Fibroblast of villous mesenchyme (primary cell): ENCODE measurements at places on chromosomes 7 and 10.

- peak; percentile 29 for DNase-seq
Observed at GRCh38 chr10:69757553-69758309, 44.0 kb upstream of the COL13A1 start.

GRCh38 chr7:148699024-148699781 lies 500 bp downstream of the CUL1 start:
- DNase-seq, result peak; percentile 62

- no peak for DNase-seq
Observed at GRCh38 chr10:7498111-7498510, 87.3 kb upstream of the SFMBT2 start.

GRCh38 chr10:70886921-70887665 lies 1.3 kb downstream of the PCBD1 start:
- DNase-seq, result no peak

GRCh38 chr7:142785841-142786250 lies 15.1 kb downstream of the PRSS2 start:
- no peak for DNase-seq

DNA sequence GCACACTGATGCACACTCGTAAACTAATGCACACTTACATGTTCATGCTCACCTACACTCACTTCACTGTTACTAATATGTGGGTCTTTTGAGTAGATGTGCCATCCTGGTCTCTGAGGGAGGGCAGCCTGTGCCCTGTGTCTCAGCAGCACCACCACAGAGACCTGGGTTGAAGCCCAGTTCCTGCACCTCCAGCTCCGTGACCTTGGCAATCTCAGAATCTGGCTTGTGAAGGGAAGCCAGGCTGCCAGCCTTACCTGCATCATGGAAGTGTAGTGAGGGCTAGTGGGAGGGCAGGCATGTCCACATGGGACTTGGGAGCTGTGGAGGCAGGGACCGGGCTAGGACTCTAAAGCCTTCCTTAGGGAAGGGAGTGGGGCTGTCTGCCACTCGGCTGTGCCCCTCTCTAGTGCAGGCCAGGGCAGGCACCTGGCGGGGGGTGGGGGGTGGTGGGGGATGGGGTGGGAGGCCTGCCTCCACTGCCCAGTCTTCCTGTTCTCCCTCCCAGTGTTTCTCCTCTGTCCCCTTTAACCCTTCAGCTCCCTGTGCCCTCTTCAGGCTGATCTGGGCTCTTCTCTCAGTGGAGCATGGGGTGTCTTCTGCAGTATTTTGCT lies 8.1 kb downstream of the ADCY1 start:
- DNase-seq, result no peak

GRCh38 chr10:43605850-43606322 lies 352 bp upstream of the ZNF485 start:
- DNase-seq, result no peak

- DNase-seq, result peak; percentile 58
Observed at GRCh38 chr7:91089382-91089963, 174.8 kb upstream of the FZD1 start.

DNA sequence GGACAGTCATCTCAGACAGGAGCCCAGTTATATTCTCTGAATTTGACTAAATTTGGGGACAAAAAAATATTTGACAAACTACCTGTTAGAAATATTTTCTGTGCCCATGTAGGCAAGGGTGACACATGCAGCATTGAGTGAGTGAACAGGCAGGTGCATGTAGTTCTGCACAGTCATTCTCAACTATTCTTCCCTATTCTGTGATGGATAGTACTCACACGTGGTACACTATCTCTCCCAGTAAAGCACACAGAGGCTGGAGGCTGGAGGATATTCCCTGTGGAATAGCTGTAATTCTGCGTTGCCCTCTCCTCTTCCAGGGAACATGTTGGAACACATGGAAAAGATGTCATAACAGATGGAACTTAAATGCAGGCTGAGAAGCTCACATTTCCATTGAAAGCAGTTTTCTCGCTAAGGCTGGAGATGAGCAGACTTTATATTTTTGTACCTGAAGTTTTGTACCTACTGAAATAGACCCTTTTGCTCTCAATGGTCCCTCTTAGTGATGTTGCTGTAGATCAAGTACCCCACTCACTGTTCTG lies 75.0 kb downstream of the GPR141 start:
- DNase-seq, result no peak

DNA sequence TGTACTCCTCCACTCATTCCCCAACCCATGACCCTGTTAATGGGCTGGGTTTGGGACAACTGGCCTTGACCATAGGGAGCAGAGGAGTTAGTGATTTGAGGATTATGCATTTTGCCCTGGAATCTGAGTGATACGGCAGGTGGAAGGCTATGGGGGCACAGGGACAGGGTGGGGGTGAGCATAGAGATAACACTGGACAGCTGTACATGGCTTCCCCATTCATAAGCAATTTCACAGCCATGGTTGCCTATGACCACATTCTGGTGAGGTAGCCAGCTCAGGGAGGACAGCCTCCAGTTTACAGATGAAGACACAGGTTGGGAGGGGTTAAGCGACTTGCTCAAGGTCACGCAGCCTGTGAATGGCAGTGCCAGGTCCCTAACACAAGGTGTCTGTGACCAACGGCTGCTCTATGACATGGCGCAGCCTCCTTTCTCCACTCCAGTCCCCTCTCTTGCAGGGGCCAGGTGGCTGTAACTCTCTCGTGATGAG lies 319.5 kb downstream of the PLXNA4 start:
- DNase-seq, result no peak

- no peak for DNase-seq
Observed at GRCh38 chr7:101179117-101179516, 976 bp downstream of the NAT16 start.

- peak; percentile 63 for DNase-seq
Observed at GRCh38 chr10:97498841-97499560, at the start of gene UBTD1. TSS of gene UBTD1 (plus strand) at chr10:97498924. CDS start at chr10:97499204, 280 bp downstream.

GRCh38 chr7:44220046-44220357 lies 19.2 kb downstream of the YKT6 start:
- no peak for DNase-seq

GRCh38 chr7:112252141-112252540 lies 45.6 kb downstream of the ZNF277 start:
- no peak for DNase-seq

DNA sequence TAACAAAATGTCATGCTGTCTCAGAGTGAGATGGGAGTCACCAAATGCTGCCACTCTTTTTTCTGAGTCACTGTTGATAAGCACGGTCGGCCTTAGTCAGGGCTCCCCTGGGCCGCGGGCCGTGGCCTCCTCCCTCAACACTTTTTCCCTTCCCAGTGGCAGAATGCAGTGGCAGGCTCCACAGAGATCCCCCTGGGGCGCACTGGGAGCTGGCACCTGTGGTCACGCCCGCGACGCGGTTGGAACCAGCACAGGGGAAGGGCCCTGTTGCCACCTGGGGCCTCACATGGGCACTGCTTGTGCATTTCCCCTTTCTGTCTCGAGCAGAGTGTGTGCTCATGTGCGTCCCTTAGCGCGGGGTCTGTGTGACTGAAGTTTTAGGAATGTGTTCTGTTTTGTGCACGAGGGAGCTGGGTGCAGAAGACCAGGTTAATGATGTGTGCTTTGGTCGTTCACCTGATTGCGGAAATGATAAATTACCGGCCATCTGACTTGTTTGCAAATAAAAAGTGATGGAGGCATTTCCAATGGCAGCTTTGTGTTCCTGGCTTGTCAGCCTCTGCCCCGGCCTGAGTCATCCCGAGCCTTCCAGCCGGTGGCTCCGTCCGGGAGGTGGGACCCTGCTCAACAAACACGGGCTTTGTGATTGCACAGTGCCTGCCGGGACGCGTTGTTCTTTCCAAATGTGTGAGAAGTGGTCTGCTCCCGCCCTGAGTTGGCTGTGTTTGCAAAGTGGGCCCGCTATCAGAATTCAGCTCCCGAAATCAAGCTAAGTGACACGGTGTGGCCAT lies 100.7 kb downstream of the NKX6-2 start:
- no peak for DNase-seq

GRCh38 chr7:18049262-18049661 lies 21.6 kb upstream of the PRPS1L1 start:
- no peak for DNase-seq

DNA sequence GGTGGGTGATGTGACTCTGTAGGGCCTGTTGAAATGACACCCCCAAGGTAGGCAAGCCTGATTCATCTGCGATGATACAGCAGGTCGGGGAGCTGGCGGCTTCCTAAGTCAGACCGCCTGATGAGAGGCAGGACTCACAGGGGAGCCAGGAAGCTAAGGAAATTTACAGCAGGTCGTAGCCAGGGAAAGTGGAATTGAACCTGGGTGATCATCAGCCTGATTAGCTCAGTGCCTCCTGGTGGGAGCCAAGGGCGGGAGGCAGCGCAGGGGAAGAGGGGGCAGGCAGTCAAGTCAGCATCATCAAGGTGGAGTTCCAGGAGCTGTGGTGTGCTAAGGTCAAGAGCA lies 18.5 kb upstream of the TRIM56 start:
- peak; percentile 4 for DNase-seq

DNA sequence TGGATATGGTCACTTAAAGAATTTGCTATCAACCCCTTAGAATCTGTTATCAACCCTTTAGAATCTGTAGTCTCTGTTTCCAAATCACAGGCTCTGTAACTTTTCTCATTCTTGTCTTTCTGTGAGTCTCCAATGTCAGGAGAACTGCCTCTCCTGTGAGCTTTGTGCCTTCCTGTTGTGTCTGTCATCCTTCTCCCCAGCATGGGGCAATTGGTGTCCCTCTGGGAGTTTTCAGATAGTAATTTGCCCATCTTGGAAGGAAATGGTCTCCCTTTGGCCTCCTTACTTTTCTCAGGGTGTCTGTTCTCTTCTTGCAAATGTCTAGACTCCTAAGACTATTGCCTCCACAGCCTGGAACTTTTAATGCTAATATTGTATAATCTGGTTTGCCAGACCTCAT lies 521.9 kb downstream of the NRG3 start:
- no peak for DNase-seq

DNA sequence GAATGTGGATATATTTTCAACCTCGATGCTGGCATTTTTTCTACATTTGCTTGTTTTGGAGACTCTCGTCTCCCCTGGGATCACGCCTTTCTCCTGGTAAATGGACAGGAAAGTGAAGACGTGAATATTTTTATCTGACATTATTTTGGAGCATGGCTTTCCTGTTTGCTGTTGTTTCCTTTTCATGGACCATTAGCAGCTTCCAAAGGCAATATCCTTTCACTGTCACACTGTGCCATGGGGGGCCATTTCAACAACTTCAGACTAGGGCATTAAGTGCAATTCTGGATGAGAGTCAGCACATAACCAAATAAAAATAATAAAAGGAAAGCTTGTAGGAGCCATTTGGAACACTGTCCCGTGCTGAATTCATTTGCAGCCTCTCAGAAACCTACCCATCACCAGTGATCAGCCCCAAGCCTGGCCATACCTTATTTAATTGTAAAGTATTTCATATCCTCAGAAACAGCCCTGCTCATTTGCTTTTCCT lies 75.9 kb upstream of the NEUROD6 start:
- DNase-seq, result no peak

- no peak for DNase-seq
Observed at GRCh38 chr10:78721231-78721630, 347.5 kb upstream of the ZMIZ1 start.

- no peak for DNase-seq
Observed at GRCh38 chr10:21507150-21507549, 18.3 kb downstream of the SKIDA1 start.

- no peak for DNase-seq
Observed at GRCh38 chr10:88169037-88169319, 305.6 kb downstream of the PTEN start.

- DNase-seq, result no peak
Observed at GRCh38 chr7:138865843-138866242, 67.8 kb upstream of the ATP6V0A4 start.

GRCh38 chr10:93850031-93851015 lies 43.5 kb upstream of the SLC35G1 start:
- DNase-seq, result no peak

DNA sequence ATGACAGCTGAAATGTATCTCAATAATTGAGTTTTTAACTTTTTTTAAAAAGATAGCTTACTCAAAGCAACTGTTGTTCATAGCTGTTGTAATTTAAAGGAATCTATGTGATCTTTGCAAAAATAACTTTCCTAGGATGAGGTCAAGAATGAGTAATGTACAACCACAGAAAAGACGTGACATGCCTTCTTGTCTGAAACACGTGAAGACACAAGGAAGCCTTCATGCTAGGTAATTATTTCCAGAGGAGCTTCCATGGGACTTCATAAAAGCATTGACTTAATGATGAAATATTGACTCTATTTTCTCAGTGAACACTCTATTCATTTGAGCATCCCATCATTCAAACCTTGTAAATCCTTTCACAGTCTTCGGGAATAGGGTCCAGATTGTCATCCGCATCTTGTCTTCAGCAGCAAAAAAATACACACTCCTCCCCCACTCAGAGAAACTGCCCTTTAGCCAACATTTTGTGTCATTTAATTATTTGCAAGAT lies 528.0 kb downstream of the NRG3 start:
- DNase-seq, result no peak

GRCh38 chr7:1052031-1052818 lies 7.9 kb downstream of the GPR146 start:
- no peak for DNase-seq

DNA sequence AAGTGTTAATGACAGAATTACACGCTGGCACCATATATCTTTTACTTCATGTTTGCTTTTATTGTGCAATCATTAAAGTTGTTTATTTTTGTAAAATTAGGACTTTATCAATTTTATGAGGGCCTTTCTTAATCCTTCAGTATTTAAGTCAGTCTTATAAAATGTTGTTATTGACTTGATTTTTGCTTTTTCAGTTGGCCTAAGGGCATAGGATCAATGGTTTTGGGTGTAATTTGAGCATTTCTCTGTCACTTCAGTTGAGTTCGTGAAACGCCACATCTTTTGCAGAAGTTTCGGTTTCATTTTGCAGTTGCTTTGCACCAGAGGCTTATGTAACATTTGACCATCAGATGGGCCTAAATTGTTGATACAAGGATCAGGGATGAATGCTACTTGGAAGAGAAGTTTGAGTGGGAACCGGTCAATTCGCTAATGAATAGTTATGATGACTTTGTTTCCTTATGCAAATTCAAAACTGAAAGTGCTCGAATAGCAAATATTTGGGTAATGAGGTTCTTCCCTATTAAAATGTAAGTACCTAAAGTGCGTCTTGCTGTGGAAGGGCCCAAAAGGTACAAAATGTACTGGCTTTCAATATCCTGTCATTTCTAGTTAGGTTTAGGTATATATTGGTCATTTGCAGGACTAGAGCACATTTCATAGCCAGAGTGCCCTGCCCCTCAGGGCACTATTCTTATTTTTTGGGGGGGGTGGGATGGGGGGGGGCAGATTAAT lies 340.9 kb downstream of the LRMDA start:
- peak; percentile 78 for DNase-seq

- DNase-seq, result no peak
Observed at GRCh38 chr7:118040562-118040961, 143.4 kb upstream of the LSM8 start.

- peak; percentile 80 for DNase-seq
Observed at GRCh38 chr7:92778972-92779371, 57.4 kb downstream of the CDK6 start.

- DNase-seq, result no peak
Observed at GRCh38 chr10:36425131-36425797, 700.1 kb upstream of the ANKRD30A start.

DNA sequence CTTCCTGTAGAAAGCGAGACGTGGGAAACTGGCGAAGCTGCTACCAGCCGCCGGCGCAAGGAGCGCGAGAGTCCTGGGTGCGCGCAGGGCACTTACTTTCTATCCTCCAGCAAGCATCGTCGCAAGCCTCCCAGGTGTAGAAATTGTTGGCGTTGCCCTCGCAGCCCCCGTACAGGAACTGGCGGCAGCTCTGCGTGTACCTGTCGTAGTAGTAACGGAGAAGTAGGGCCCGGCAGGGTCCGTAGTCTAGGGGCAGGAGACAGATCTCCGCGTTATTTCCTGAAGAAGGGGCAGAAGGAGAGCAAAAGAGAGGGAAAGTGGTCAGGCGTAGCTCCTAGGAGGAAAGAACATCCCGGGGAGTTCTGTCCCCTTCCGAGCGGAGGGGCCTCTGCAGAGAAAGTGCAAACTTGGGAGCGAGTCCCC lies 501 bp downstream of the TFPI2 start:
- peak; percentile 79 for DNase-seq
